ENCODE measurements at places on chromosomes 6 and 20.

- DNase-seq, result no peak
These were observed 1.4 kb downstream of the SLC35F1 start for GRCh38 chr6:117908246-117909068.

DNA sequence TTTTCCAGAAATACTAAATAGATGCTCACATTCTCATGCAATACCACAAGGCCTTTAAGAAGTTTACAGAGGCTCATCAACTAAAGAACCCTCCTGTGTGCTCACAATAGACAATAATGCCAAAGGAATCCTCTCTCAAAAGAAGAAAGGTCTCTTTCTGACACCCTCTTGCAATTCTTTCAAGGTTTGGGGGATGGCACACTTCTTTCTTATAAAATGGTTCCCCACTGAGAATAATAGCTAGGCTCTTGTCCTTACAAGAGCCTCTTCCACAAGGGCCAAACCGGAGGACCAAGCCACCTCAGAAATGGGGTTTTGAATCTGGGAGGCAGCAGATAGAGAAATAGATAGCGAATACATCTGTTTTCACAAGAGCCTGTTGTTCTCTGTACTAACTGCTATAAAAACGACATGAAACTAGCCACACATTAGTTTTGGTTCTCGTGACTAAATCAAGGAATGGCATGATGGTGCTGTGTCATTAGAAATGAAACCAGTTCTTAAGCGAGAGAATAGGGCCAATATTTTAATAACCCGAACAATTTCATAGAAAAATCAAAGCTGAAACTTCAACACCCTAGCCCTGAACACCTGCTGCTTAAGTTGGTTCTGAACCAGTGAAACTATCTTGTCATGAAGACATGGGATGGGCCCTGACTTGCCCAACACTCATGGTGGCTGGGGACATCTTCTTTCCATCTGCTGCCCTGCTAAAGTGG is 81.1 kb downstream of the PRDM1 start:
- DNase-seq, result no peak

DNA sequence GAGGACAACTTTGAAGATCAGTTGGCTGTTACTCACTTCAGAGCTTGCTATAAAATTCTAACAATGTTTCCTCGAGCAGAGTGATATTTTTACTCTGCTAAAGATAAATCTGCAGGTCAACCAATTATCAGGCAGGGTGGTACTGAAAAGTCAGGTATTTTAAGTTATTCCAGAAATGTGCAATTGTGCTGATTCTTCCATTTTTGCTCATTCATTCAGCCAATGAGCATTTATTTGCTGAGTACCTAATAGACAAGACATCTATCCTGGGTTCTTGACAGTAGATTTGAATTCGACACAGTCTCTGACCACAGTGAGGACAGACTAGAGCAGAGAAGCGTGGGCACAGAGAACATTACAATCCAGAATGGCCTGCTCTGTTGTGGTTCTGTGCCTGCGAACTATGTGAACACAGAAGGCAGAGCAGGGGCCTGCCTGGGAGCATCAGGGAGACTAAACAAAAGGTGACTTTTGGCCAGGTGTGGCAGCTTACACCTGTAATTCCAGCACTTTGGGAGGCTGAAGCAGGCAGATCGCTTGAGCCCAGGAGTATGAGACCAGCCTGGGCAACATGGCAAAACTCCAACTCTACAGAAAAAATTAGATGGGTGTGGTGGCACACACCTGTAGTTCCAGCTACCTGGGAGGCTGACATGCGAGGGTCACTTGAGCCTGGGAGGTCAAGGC is 14.8 kb downstream of the TPMT start:
- no peak for DNase-seq

DNA sequence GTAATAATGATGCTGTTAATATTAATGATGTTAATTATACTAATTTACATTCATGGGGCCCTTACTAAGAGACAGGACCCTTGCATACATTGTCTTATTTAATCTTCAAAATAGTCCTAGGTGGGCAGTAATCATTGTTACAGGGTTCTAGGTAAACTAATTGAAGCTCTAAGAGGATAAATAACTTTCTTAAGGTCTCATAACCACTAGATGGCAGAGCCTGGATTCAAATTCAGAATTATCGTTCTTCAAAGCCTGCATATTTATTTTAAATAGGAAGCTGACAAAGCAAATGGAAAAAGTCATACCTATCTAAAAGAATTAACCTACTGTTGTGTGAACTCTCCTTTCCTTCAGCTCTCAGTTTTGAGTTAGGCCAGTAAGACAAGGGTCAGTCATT is 23.5 kb downstream of the PTCHD4 start:
- DNase-seq, result no peak

GRCh38 chr6:138722425-138723371 is 50.9 kb upstream of the CCDC28A start:
- no peak for DNase-seq

All from NCI-H1105 (cell line).